DMS79 treated with DMSO at 0.1 percent for 48 hours (cell line): ENCODE measurements at places on chromosomes 2 and 18.

DNA sequence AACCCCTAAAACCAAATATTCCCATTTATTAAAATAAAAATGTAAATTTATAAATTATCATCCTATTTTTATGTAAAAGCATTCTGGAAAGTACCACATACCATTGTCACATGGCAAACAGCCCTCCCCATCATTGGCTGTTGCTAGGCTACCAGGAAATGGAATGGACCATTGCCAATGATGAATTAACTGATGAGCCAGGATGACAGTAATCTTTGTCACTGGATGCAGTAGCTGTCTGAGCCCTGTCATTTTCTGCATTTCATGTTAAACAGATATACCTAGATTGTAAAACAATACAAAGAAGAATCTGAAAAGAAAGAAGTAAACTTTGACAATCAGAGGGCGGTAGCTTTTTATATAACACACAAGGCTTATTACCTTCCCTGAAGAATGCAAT lies 641.4 kb downstream of the BCL11A start:
- DNase-seq, result no peak

GRCh38 chr2:74513605-74514367 lies 464 bp upstream of the TLX2 start:
- peak; percentile 32 for DNase-seq

DNA sequence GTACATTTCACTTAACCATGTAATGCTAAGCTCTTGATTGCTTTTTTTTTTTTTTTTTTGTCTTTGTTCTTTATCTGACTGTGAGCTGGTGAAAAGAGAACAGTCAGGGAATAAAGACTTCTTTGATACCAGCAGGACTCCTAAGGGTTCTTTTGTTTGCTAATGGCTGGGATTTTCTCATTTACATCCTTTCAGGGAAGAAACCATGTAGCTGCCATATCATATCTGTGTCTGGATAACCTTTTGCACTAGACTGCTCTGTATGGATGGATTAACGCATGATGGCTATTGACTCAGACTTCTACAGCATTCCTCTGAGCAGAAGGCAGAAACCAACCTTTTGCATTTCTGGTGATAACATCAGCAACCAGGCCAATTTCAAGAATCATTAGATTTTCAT lies 504.0 kb downstream of the LRRTM4 start:
- no peak for DNase-seq

GRCh38 chr2:102520801-102521200 lies 47.8 kb downstream of the SLC9A4 start:
- no peak for DNase-seq

- DNase-seq, result no peak
These were observed 303.5 kb upstream of the ZNF804A start for GRCh38 chr2:184294831-184295230.

DNA sequence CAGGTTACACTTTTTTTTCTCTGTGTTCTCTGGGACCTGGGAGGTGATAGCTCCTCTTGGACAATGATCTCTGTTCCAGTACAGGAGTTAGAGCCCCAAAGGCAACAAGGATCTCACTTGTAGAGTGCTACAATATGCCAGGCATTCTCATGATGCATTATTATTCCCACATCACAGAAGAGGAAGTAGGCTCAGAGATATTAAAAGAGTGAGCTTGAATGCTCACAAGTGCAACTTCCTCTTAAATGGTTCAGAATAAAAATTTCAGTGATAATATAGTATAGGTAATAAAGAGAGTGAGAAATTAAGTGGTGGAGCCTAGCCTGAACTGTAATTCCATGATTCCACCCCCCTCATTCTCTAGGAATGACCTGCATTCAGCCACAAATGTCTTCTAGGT lies 21.4 kb downstream of the POLE4 start:
- no peak for DNase-seq

DNA sequence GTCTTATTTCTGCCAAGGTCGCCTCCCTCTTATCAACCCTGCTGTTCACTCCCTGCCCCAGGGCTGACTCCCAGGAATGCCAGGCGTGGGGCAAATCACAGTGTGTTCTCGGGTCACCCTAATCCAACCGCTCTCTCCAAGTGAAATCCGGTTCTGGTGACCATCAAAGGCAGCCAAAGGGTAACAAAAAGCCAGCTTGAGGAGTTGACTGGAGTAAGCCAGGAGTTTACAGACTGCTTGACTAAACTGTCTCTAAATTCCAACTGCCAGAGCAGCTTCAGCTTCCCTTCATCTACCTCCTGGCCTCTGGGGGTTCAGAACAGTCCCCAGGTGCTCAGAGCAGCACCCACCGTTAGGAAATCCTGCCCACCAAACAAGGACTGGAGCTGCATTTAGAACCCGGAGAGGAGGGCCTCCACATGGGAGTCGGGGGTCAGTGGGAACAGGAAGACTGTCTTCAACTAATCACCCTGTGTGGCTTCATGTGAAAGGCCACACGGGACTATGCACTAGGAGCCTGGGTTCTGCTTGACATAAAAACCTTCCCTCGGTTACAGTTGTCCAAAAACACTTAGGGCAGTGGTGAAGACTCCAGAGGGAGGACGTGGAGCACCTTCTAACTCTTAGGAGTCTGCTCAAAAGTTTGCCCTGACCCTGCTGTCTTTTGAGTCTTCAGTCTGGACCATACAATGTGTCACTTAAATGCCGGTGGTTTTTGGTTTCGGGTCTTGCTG lies 24.2 kb upstream of the MCFD2 start:
- DNase-seq, result no peak

- DNase-seq, result no peak
These were observed 298.3 kb downstream of the ICOS start for GRCh38 chr2:204234879-204235278.

GRCh38 chr18:4068552-4069158 lies 386.5 kb downstream of the DLGAP1 start:
- peak; percentile 66 for DNase-seq

DNA sequence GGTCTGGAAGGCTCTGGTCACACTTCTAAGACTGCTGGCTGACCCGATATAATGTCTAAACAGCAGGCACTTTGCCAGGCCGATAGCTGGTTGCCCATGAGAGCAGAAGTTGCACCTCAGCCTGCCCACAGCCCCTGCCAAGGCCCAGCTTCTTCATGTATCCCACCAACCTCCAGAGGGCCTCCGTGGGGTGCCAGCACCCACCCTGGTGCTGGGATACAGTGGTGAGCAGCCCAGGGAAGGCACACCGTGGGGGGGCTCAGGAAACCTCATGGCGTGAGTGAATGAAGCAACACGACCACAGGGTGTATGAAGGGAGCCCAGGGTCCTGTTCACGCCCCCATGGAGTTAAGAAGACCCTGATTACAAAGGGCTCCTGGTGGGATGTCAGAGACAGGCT lies 16.2 kb upstream of the GLI2 start:
- no peak for DNase-seq

DNA sequence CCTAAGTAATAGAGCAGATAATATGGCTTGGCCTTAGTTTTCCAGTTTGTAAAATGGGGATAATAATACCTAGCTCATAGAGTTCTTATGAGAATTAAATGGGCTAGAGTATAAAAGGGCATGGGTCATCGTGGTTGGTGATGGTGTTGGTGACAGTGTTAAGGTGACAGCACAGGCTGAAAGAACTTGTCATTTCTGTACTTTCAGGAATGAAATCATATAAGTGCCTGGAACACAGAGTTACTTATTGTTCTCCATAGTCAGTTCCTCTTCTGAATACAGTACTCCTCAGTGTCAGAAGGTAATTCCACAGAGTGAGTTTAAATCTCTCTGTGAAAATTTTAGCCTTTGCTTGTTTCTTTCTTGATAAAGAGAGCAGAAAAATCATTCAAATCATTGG lies 42.4 kb downstream of the KIF5C start:
- DNase-seq, result no peak

GRCh38 chr18:12246849-12247808 lies 7.0 kb upstream of the CIDEA start:
- no peak for DNase-seq

GRCh38 chr2:96532641-96533291 lies 3.8 kb upstream of the ARID5A start:
- DNase-seq, result no peak

GRCh38 chr18:4599312-4599711 lies 144.2 kb upstream of the DLGAP1 start:
- no peak for DNase-seq

DNA sequence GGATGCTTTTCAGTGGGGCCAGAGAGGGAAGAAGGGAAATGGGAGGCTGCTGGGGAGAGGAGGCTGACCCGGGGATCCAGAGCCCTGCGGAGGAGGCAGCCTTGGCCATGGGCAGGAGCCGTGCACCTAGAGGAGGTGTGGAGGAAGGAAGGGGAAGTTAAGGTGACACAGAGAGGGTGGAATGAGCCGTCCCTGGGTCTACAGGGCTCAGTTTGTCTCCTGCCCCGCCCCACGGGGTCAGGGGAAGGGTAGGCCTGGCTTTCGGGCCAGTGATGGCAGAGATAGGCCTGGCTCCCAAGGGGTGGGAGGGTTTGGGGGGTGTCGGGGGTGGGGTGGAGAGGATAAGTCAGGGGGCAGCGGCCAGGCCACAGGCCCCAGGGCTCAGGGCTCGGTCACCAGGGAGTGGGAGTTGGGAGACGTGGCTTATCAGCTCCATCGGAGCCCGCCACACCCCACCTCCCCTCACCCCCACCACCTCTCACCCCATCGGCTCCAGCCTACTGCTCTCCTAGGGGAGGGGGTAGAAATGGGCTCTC lies 39.5 kb upstream of the NOTO start:
- no peak for DNase-seq

GRCh38 chr2:167293943-167294775 lies 405.9 kb downstream of the XIRP2 start:
- DNase-seq, result peak; percentile 70
